ENCODE measurements at places on chromosomes 1 and 21.

DNA sequence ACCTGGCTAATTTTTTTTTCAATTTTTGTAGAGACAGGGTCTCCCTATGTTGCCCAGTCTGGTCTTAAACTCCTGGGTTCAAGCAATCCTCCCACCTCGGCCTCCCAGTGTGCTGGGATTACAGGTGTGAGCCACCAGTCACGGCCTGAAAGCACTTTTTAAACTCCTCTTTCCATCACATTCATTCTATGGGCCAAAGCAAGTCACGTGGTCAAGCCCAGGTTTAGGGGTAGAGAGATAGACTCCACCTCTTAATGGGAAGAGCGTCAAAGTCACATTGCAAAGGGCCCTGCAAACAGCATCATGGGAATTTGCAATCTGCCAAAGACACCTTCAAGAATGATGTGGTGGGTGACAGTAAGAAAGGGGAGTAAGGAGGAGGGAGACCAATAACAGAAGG lies 7.1 kb downstream of the ATP1A4 start:
- ATAC-seq: no peak

DNA sequence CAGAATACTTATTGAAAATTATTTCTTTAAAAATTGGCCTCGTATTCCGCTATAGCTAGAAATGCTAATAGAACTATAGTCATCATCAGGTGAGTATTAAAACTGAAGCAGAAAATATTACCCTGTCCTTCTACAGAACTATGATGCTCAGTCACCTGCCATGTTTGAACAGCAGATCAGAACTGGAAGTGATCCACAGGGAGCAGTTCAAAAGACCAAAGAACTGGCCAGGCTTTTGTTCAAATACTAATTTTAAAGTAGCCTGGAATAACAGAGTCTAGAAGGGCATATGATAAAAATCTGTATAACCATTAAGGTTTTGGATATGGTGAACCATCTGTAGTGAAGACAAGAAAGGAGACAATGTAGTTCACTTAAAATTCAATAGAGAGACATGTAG lies 94.4 kb downstream of the GPR161 start:
- ATAC-seq: no peak

GRCh38 chr21:38159355-38159754 lies 97.4 kb upstream of the KCNJ15 start:
- no peak for ATAC-seq

DNA sequence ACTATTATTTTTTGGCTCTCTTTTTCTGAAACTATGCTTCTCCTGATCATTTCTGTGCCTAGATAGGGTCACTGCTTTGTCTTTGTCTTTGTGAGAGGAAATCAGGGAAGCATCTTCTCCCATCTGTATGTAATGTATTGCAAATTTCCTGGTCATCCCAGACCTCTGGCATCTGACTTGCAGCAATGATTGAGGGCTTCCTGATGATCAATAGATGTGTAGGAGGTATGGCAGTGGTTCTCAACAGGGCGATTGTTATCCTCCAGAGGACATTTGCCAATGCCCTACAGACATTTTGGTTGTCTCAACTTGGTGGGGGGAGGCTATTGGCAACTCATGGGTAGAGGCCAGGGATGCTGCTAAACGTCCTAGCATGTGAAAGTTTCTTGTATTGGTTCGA lies 64.7 kb downstream of the RGL1 start:
- no peak for ATAC-seq

DNA sequence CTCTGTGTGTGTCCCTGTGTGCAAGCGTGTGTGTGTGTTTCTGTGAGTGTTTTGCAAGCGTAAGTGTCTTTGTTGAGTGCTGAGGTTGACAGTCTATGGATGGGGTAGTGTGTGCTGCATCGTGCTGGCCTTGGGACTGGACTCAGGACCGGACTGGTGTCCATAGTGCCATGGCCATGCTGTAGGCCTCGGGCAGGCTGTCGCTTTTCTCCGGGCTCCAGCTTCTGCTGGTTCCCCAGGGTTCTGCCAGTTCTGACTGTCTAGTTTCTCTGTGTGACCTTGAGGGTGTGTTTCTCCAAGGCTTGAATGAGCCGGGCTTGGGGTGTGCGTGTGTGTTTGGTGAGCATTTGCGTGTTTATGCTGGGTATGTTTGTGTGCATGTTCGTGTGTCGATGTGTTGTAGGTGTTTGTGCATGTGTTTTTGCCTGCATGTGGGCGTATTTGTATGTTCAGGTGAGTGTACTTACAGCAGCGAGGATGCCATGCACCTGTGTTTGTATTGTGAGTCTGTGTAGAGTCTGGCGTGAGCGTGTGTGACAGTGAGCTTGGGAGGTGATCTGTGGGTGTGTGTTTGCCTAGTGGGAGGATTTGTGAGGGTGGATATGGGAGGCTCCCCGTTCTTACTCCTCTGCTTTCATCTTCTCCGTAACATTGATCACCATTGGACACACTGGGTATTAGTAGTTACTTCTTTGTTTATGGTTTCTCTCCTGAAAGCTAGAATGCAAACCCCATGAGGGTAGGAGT lies 51.7 kb upstream of the POU3F1 start:
- no peak for ATAC-seq
